ENCODE measurements at places on chromosomes 1 and 21.

GRCh38 chr1:170114906-170115305 is 30.9 kb upstream of the NTMT2 start:
- no peaks in the 10 kb centered on the region for H3K27me3 ChIP-seq
- DNase-seq: no peak
- H3K27ac ChIP-seq: no peak overlapping the region
- no peak overlapping the region for H3K4me3 ChIP-seq

DNA sequence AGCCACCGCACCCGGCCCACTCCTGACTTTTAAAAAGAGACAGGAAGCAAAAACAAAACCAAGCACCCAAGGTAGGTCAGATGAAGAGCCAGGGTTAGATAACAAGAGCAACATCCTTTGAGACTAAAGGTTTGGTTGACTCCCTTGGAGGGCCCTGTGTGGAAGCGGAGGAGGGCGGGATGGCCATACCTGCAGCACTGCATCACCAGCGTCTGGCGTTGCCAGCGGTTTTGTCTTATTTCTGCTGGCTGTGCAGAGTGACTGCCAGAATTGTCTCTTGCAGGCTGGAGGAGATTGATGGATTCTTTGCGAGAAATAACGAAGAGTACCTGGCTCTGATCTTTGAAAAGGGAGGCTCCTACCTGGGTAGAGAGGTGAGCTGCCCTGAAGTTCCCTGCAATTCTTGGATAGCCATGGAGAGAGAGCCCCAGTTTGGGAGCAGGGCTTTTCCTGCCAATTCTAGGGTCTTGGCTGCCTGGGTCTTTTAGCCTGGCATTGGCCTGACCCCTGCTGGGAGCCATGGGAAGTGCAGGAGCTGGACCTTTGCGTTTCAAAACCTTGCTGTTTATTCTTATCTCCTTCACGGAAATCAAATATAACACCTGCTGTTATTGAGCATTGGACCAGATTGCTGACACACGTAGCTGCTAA is 24.0 kb downstream of the QSOX1 start:
- no peak overlapping the region for H3K27ac ChIP-seq
- no peaks in the 10 kb centered on the region for H3K27me3 ChIP-seq
- DNase-seq: no peak
- H3K36me3 ChIP-seq: no peaks in the 10 kb centered on the region
- no peak overlapping the region for H3K4me3 ChIP-seq

DNA sequence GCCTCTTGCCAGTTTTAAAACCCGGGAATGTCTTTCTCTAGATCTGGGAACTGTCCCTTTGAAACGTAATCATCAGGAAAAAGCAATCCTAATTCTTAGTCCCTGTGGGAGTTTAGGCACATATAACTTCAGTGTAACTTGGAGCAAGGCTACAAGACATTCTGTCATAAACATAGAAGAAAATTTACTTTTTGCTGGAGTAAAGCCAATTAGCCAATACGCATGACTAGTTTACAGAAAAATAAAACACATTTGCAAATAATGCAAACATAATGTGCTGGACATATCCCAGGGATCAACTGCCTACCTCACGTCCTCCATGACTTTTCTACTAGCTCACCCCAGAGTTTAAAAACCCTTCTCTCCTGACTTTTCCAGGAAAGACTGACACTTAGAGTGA is 970.6 kb downstream of the MRPL39 start:
- H3K27me3 ChIP-seq: no peaks in the 10 kb centered on the region
- H3K27ac ChIP-seq: no peak overlapping the region
- DNase-seq: no peak
- H3K4me3 ChIP-seq: no peak overlapping the region
- H3K4me1 ChIP-seq: no peaks in the 10 kb centered on the region
- H3K36me3 ChIP-seq: no peaks in the 10 kb centered on the region

DNA sequence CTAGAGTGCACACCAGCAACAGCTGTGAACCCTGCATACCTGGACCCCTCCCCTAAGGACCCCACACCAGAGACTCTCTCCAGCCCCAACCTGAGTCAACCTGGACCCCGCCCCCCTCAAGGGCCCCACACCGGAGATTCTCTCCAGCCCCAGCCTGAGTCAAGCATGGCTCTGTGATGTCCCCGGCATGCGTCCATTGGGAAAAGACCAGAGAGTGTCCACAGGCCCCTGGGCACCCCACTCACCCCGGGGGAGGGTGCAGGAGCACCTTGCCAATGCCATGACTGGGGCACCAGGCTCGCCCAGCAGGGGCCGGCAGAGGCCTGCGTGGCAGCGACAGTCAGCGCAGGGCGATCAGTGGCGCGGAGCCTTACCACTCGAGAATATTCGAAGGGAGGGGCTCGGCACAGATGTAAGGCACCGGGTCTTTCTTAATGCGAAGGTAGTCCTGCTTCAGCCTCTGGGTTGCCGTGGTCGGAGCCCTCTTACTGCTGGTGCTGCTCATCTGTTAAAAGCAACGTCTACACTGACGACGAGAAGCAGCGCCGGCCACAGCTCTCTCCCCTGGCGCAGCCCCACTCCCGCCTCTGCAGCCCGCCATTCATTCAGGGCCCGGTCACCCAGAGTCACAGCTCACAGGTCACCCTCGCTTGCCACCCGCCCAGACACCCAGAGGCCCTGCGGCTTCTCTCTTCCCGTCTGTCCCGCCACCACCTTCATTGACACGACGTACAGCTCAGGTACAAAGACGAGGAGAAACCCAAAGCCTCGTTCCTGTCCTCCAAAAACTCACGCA is 6.0 kb downstream of the UBE2J2 start:
- H3K36me3 ChIP-seq: peaks cover 13% of the 10 kb centered on the region
- DNase-seq: no peak
- H3K27ac ChIP-seq: no peak overlapping the region
- H3K27me3 ChIP-seq: no peaks in the 10 kb centered on the region
- no peak overlapping the region for H3K4me3 ChIP-seq
